Right atrium auricular region (tissue), 2 donors: ENCODE measurements at places on chromosomes 13 and 19.
A peak's percentile ranks its signal among the peaks of the same experiment; 100 is the strongest.

DNA sequence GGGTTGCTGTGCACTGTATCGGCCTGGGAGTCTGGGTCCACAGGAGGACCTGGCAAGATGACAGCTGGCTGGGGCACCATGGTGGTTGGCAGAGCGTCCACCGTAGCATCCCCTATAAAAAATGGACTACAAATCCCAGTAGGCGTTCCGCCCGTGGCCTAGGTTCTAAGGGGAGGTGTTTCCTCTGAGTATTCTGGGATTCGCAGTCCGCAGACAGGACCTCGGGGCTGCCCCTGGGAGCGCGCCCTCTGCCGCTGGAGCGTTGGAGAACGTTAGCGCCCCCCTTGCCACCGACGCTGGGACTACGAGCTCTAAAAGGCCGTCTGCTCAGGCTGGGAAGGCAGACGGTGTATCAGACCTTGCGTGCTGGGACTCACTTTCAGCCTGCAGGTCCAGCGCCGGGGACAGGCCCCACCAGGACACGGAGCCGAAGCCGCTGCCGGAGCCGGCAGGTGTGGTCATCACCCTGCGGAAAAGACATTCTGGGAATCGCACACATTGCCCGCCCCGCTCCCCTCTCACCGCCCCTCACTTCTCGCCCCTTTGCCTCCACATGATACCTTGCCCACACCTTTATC is 372 bp downstream of the DNAAF3 start:
- DNase-seq: peak; percentile 70

DNA sequence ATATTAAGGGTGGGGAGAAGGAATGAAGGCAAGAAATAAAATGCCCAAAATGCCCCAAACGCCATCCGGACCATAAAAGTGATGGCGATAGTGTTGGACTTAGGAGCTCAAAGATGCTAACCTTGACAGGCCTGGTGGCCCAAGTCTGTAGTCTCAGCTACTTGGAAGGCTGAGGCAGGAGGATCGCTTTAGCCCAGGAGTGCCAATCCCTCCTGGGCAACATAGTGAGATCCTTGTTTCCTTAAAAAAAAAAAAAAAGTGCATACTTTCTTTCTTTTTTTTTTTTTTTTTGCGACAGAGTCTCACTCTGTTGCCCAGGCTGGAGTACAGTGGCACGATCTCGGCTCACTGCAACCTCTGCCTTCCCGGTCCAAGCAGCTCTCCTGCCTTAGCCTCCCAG is 32.0 kb upstream of the MRI1 start:
- DNase-seq: no peak

- DNase-seq: no peak
These were observed 153.5 kb downstream of the LMO7 start for GRCh38 chr13:75789451-75790197.

DNA sequence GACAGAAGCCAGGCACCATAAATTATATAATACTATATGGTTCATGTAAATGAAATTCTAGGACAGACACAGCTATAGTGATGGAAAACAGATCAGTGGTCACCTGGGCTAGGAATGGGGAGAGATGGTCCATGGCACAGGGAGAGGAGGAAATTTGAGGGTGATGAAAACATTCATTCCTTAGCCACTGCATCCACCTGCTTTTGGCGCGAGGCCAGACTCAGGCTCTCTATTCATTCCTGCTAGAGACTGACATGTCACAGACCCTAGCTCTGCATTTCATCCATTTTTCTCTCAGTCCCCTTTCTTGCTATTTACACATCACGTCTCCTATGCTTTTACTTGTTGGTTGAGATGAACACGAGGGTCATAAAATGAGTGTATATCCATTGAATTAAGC is 628.3 kb upstream of the SLC10A2 start:
- no peak for DNase-seq

GRCh38 chr13:20442375-20442774 is 83.3 kb downstream of the CRYL1 start:
- DNase-seq: no peak

DNA sequence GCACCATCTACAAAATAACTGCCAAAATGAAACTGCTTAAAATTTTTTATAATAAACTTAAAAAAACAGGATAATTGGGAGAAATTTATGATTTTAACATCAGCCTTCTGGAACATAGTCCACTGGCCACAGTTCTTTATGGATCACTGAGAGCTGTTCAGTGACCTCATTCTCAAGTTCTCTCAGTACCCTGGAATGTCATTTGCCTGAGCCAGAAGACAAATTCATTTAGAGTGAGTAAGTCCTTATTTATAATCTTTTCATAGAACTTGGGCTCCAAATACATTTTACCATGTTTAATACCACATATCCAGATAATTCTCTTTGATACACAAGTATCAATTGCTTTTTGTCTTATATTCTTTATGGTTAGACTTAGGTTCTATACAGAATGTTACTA is 87.6 kb downstream of the CAB39L start:
- DNase-seq: no peak
